NCI-H524 treated with DMSO at 0.1 percent for 48 hours (cell line): ENCODE measurements at places on chromosomes 12 and 14.

GRCh38 chr14:77607741-77608302 is 8.6 kb downstream of the SPTLC2 start:
- no peak for DNase-seq

DNA sequence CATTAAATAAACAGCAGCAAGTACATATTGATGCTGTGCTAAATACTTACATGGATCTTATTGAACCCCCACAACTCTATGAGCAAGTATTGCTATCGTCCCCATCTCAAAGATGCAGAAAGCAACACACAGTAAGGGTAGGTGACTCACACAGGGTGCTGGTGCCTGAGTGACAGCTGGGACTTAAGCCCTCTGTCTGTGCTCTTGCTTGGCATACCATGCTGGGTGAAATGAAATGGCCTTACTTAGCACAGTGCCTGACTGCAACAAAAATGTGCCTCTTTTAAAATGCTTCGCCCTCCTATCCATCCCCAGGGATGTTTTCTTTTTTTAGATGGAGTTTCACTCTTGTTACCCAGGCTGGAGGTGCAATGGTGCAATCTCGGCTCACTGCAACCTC is 788 bp downstream of the TEX52 start:
- DNase-seq, result no peak

- no peak for DNase-seq
These were observed 96.2 kb downstream of the BTG1 start for GRCh38 chr12:92049403-92049802.

GRCh38 chr14:30243207-30243606 is 315.6 kb upstream of the PRKD1 start:
- no peak for DNase-seq

GRCh38 chr12:89537389-89537788 is 11.5 kb upstream of the POC1B start:
- no peak for DNase-seq

- no peak for DNase-seq
These were observed 390 bp downstream of the JKAMP start for GRCh38 chr14:59484639-59485175.

DNA sequence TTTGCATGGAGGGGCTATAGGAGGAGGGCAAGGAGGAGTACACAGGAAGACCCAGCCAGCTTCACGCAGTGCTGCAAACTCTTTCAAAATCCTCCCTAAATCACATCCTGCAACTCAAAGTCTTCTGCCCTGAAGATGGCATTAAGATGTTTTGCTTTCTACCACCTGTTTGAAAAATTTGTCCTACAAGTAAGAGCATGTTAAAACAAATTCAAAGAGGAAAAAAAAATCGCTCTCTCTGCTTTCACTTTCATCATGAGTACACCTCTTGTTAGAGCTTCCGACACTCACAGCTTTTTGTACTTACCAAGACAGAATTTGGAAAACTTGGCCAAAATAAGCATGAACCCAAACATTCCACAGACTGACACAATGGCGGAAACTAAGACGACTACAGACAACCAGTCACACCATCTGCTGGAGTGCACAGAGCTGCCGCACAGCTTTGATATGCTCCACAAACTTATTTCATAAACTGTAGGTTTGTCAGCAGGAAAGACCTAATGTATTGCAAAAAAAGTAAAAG is 21.3 kb downstream of the GCH1 start:
- no peak for DNase-seq

- no peak for DNase-seq
These were observed 57.7 kb upstream of the LDHB start for GRCh38 chr12:21715386-21715785.

- DNase-seq, result no peak
These were observed 6.5 kb upstream of the NID2 start for GRCh38 chr14:52075371-52075770.

DNA sequence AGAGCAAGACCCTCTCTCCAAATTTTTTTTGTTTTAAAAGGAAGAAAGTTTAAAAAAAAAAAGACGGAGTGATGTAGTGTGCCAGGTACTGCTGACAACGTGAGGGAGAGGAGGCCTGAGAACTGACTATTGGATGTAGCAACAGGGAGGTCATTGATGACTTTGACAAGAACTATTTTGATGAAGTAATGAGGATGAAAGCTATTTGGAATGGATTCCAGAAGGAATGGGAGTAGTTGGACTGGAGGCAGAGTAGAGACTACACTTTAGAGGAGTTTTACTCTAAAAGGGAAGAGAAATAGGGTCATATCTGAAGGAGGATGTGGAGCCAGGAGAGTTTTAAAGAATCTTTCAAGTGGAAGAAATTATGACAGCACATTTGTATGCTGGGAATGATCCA is 27.8 kb upstream of the SLC38A2 start:
- no peak for DNase-seq

- DNase-seq, result no peak
These were observed at the start of gene JAG2 for GRCh38 chr14:105168496-105168978. TSS of gene JAG2 (minus strand) at chr14:105168776. CDS start at chr14:105168420, 356 bp downstream.

- DNase-seq, result no peak
These were observed 207.8 kb downstream of the CRADD start for GRCh38 chr12:93884794-93885460.

- DNase-seq, result no peak
These were observed 44.1 kb downstream of the LRFN5 start for GRCh38 chr14:41650802-41651201.

DNA sequence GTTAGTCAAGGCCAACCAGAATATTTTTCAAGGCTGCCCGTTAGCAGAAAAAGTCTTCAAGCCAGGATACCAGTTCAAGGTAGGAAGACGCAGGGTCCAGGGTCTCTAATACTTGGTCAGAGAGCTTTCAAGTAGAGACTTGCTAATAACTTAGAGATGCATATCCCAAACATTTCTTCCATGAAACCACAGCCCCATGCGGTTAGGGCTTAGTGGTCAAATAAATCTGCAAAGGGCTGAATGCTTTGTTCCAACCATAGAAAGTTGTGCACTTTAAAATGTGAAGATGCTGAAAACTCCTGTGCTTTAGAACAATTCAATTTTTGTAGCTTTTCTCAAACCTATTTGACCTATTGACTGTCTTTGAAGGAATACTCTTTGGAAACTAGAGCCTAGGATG is 208.9 kb downstream of the PIK3C2G start:
- DNase-seq, result no peak

DNA sequence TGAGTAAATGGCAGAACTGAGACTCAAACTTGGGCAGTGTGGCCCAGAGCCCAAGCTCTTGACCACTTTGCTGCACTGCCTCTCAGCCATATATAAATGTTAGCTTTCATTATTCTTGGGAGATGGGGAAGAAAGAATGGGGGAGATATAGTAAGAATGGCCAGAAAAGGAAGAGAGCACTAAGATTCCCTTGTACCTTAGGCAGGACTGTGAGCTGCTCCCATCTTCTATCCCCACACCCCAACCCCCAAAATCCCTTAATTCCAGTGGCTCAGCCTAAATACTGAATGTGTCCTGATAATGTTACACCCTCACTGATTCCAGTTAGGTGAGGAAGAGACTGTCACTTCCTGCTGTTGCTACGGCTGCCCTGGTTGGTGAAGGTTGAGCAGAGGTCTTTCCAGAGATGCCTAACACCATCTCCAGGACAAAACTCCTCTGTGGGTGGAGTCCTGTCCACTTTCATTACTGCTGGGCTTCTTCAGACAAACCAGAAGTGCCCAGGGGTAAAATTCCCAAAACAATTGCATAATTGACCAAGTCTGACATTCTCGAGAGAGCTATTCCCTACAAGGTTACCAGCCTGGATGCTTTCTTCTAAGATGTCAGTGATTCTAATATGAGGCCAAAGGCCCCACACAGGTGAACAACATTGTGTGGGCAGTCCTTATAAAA is 51.8 kb downstream of the GNG2 start:
- no peak for DNase-seq

DNA sequence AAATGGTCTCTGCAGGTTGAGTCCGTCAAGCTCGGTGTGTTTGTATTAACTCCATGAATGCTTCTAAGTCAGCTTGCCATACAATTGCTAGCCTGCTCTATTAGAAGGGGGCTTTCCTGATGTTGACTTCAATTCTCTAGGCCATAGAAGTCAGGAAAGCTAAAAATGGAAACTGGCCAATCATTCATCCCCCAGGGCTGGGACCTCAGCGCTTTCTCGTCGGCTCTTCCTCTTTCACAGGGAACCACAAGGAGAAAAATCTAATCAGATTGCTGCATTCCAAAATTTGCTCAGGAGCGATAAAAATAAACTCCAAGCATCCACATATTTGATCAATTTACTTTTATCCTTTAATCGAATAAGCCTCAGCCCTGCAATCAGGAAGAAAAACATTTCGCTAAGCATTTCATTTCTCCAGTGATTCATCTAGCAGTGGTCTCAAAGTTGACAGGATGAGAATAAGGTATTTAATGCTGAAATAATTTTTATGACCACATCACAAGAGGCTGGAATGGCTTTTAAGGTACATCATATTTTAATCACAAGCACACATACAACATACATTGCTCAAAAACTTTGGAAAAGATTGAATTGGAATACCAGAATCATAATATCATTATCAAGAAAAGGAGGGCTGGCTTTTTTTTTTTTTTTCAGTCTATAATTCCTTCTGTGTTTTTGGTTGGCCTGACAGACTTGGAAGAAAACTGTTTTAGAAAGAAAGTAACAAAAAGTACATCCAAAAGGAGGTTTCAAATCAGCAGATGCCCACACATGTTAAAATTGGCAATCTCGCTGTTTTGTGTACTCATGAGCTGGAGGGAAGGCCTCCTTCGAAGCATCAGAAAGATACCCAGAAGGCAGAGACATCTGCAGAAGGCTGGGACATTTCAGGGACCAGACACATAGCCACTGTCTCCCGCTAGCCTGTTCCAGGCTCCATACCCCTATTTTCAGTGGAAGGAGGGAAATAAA is 316.3 kb downstream of the NUAK1 start:
- no peak for DNase-seq

- DNase-seq, result no peak
These were observed 376.1 kb upstream of the SFSWAP start for GRCh38 chr12:131334835-131335234.

GRCh38 chr14:68012871-68013270 is 193.3 kb downstream of the RAD51B start:
- no peak for DNase-seq

DNA sequence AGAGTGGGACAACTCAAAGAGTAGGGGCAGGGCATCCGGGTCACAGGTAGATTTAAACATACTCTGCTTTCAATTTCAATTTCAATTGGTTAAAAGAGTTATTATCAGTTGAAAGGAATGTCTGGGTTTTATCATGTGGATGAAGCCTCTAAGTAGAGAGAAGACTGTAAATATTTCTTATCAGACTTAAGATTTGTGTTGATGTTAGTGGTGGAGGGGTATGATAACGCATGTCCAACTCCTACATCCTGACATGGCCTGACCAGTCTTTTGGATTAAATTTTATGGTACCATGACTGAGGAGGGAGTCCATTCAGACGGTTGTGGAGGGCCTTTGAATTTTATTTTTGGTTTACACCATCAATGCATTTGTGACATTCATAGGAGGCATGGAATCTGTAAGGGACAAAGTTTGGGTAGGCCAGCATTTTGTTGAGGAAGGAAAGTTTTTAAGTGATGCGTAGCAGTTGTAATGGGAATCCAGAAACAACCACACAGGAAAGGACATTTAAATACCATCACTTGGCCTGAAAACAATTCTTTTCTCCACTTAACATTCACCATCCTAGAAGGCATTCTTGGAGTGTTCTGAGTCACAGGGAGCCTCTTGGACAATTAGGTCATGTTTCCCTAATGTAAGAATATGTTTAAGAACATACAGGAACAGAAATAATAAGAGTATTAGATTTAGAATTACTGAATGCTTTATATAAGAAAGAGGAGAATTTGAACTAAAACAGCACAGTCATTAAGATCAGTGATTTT is 371.9 kb downstream of the ATP23 start:
- no peak for DNase-seq

DNA sequence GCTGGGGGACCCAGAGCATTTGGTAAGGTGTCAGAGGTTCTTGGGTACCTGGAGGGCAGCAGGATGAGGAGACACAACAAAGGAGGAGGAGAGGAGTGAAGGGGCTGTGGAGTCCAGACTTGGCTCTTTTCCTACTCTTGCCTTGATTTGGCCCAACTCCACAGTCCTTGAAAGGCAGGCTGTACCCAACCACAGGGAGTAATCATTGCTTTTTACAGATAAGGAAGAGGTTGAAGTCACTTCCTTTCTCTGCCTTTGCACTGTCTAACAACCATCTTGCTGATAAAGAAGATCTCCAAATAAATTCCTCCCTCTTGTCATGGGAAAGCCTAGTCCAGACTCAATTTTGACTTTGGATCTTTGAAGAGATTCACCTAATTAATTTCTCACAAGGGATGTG is 226.8 kb upstream of the HMGA2 start:
- DNase-seq, result no peak

- DNase-seq, result no peak
These were observed 157.8 kb downstream of the ZFP36L1 start for GRCh38 chr14:68634874-68635595.

DNA sequence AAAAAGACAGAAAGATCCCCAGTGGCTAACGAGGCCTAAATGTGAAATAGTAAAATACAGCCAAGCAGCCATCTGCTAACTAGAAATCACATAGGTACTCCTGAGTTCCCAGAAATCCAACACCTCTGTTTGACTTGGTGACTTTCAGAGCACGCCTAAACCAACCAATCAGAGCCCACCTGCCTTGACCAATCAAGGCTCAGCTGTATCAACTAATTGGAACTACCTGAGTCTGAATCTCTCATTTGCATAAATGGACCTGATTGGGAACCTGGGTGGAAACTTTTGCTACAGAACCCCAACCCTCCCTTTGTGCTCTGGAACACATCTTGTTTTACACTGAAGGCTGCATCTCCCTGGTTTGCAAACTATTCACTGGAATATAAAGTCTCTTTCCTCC is 5.1 kb upstream of the TCL1B start:
- no peak for DNase-seq

GRCh38 chr14:74834692-74835392 is 41.1 kb downstream of the PROX2 start:
- DNase-seq, result no peak

DNA sequence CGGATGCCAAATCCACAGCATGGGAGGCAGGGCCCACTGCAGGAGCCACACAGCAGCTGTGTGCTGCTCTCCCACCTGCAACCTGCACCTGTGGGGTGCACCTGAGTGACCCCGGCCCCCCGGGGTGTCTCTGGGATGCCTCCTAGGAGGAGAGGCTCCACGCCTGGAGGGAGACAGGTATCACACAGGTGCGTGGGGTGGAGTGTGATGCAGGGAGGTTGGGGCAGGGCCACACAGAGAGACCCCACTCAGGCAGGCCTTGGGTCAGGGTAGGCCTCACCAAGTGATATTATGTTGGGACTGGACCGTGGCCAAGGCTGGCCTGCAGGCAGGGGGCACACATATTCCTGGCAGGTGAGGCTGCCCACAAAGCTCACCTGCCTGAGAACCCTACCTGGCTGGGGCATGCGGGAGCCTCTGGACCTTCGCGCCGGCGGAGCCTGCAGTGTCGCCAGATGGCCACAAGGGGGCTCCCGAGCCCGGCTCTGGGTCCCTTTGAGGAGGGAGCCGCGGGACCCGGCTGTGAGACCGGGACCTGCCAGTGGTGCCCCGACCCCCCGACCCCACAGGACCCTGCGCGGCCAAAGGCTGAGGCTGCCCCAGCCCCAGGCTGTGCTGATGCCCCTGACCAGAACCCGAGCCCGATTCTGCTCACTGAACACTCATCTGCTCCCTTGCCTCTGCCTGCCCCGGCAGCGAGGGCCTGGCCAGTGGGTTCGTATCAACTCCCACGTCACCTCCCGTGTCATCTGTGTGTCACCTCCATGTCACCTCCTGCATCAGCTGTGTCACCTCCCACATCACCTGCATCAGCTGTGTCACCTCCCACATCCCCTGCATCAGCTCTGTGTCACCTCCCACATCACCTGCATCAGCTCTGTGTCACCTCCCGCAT is 11.4 kb downstream of the TMEM121 start:
- DNase-seq, result no peak
